ENCODE measurements at places on chromosomes 1 and 21. TPM values are rescaled to one million over a fixed set of nuclear protein-coding genes. Genes with fewer than 3 reads are reported as not detected.

- peak; percentile 84 for DNase-seq
These were observed 1.1 kb upstream of the TMEM167B start for GRCh38 chr1:109089242-109090015.

Gene MIER1
- total RNA-seq: 34.1 TPM

GRCh38 chr1:101293461-101294051 is 56.7 kb downstream of the S1PR1 start:
- peak; percentile 35 for DNase-seq

- DNase-seq: peak; percentile 36
These were observed 75.7 kb upstream of the PKN2 start for GRCh38 chr1:88608139-88608943.

Gene HSF2BP
- 2.6 TPM for total RNA-seq

GRCh38 chr1:115694805-115695204 is 53.0 kb downstream of the VANGL1 start:
- no peak for DNase-seq

DNA sequence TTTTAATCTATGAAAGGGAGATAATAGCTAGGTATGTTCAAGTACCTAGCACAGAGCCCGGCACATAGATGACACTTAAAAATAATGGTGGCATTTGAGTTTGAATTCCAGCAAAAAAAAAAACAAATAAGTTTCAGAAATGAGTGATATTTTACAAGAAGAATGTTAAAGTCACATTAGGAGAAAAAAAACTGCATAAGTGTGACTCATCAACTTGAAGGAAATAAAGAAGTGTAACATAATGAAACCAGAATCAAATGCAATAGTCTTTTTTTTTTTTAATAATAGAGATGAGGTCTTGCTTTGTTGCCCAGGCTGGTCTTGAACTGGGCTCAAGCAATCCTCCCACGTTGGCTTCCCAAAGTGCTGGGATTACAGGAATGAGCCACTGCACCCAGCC is 17.1 kb downstream of the DNASE2B start:
- DNase-seq: peak; percentile 12

DNA sequence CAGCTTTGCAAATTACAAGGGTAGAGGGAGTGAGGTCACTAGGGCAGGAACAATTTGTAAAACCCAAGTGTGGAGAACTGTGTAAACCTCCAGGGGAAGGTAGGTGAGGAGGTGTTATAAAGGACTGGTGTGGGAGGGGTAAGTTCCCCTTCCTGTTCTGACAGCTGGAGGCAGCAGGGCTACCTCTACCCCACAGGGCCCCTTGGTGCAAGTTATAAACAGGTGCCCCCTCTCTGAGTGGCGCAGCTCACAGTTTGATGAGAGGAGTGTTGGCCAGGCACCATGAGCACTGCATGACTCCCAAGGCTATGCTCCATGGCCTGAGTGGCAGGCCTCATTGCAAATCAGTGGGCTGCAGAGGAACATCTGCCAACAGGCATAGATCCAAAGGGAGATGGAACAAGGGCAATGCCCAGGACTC is 41.0 kb downstream of the MFSD2A start:
- no peak for DNase-seq

DNA sequence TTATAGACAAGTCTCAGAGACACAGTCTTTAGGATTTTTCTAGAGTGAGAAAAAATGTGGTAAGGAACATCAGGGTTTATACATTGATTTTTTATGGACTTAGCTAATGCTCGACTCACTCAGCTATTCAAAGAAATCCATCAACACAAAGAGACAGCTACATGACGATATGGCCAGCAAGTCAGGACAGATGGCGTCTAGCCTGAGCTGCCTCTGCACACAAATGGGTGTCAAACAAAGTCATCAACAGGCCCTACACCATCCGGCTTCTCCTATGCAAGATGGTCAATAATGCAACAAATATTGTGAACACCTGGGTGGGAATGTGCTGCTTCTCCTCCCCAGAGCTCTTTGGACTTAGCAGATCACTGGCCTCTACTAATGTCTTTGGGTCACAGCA is 13.3 kb upstream of the ERICH3 start:
- DNase-seq: no peak

Gene IFI44L
- total RNA-seq: 0.64 TPM

Gene ARHGEF16
- total RNA-seq: 0.97 TPM

DNA sequence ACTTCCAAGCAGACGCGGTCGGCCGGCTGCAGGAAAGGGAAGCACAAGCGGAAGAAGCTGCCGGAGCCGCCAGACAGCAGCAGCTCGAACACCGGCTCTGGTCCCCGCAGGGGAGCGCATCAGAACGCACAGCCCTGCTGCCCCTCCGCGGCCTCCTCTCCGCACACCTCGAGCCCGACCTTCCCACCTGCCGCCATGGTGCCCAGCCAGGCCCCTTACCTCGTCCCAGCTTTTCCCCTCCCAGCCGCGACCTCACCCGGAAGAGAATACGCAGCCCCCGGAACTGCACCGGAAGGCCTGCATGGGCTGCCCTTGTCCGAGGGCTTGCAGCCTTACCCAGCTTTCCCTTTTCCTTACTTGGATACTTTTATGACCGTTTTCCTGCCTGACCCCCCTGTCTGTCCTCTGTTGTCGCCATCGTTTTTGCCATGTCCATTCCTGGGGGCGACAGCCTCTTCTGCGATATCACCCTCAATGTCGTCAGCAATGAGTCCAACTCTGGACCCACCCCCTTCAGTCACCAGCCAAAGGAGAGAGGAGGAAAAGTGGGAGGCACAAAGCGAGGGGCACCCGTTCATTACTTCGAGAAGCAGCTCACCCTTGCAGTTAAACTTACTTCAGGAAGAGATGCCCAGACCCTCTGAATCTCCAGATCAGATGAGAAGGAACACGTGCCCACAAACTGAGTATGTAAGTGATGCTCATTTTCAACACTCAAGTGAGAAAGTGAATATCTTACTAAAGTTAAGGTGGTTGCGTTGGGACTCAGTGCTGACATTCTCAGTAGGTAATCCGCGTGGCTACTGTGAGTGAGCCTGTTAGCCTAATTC is 25.5 kb downstream of the UTS2 start:
- peak; percentile 23 for DNase-seq

Gene POMGNT1
- total RNA-seq: 52.8 TPM

DNA sequence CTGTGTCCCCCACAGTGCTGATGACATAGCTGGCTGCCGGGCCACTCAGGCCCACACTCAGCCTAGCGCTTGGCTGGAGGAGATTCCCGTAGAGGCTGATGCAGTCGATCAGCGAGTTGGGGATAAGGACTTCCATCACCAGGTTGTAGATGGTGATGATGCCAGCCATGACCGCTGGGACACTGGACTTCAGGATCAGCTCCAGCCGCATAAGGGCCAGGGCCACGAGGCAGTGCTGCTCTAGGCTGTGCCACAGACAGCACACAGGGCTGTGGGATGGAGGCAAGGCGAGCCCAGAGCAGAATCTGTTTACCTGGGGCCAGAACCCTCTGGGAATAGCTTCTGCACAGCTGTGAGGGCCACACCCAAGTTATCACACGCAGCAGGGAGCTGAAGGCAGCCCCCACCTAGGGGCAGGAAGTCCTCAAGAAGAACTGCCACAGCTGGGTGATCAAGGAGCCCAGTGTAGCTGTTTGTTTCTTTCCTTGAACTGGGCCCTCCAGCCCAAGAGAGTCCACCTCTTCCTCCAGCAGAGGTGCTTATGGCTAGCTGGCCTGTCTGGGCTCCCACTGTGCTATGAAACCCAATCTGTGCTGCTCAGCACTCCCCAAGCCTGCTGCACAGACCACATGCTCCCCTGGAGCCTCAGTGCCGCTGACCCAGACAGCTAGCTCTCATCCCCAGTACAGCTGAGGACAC is 6.2 kb downstream of the SLC2A1 start:
- no peak for DNase-seq

DNA sequence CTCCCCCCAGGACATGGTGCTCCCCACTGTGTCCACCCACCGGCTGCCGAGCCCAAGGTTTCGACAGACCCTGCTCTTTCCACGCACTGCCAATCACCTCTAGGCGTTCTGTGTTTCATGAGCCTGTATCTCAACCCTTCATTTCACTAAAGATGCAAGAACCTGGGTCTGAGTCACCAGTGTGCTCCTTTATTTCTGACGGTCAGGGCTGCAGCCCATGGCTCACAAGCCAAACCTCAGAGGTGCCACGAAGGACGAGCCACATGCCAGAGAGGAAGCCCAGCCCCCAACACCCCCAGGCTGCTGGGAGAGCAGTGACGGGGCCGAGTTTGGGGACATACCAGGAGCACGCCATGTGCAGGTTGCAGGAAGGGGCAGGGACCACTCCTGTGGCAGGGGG is 79.2 kb upstream of the ARHGEF16 start:
- no peak for DNase-seq

Gene ZDHHC18
- total RNA-seq: 16.4 TPM

- DNase-seq: no peak
These were observed 82.0 kb downstream of the KCNK1 start for GRCh38 chr1:233695901-233696300.

GRCh38 chr1:44947063-44947773 is 39.2 kb downstream of the EIF2B3 start:
- peak; percentile 81 for DNase-seq

DNA sequence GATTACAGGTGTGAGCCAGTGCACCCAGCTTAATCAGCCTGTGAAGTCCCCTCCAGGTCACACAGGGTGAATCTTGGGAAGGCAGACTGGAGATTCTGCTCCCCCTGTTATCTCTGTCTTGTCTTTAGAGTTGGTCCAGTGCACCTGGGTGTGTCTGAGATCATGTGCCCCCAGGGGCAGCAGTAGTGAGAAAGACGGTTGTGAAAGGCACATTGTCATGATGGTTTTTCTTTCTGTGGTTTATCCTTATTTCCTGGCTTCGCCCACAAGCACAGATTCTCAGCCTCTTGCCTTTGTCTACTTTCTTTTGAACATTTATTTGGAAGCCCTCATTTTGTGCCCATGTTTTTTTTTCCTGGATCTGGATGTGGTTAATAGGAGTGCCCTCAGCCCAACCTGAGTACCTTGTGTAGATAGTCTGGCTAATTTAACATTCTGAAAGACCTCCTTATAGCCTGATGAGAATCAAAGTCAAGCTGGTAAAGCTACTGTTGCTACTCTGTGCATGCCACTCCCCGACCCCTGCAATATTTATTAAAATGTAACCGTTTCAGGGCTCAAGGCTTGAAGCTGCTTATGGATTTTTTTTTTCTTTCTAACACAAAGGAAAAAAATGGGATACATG is 23.7 kb downstream of the UCK2 start:
- DNase-seq: peak; percentile 59

DNA sequence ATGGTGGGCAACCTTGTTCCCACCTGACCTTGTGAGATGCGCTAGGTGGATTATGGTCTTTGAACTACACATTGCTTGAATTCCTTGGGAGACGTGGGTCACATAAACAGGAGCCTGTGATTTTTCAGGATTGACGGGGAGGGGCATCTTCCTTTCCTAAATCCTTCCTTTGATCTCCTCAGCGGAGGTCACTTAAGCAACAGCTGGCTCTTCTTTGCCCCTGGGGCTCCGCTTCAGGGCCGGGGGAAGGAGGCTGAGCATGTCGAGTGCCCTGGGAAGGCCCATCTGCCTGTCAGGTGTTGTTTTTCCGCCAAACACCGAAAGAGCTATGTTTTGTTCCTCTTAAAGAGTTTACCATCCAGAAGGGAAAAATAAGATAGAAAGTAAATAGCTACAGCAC is 40.6 kb downstream of the KIF26B start:
- no peak for DNase-seq

DNA sequence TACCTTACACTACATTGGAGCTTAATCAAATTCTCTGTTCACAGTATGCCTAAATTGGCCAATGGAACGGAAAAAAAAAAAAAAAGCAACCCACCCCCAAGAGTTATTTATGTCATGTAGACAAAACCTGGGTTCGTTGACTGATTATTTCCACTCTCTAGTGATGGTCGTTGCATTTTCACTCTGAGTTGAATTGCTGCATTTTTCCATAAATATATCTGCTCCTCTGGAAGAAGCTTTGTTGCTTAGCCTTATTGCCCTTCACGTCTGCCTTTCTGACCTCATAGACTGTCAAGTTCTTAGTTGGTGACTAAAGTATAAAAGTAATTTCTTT is 90.2 kb upstream of the RUNX1 start:
- no peak for DNase-seq

Gene A3GALT2
- total RNA-seq: not detected

- DNase-seq: peak; percentile 2
These were observed 25.6 kb downstream of the OR10J5 start for GRCh38 chr1:159510229-159510541.

- no peak for DNase-seq
These were observed 13.4 kb upstream of the SLC6A17 start for GRCh38 chr1:110136911-110137310.

DNA sequence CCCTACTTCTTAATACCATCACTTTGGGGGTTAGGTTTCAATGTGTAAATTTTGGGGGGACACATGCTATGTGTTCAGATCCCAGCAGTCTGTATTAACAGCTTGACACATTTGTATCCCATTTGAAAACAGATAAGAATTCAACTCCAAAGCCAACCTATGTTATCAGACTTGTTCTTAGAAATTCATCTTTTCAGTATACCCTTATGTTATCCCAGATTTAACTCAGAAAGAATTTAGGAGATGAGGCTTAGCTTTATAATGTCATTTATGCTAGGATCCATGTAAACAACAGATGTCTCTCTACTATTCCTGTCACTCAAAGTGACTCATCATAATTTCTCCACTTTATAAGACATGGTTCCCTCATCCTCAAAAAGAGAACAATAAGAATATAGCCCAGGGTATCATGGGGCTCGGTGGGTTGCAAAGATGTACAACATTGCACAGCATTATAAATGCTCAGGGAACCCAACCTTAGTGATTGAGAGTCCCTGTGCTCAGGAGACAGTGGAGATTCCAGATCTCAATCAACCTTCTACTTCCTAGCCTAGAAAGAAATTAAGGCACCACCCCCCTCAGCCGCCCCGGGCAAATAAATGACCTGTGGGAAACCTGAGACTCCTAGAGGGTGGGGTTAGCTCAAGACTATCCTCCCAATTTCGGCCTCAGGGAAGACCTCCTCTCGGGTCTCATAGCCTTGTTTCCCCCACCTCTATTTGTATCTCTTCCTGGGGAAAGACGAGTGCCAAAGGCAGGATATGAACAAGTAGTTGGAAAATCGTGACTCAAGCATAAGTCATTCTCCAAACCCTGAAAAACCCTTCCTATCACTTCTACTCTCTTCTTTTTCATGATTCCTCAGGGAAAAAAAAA is 265.1 kb upstream of the CAMK1G start:
- DNase-seq: no peak
